ENCODE measurements at places on chromosomes 11 and 22. TPM values are rescaled to one million over a fixed set of nuclear protein-coding genes. Genes with fewer than 3 reads are reported as not detected.
A peak's percentile ranks its signal among the peaks of the same experiment; 100 is the strongest.

OMP gene
- not detected for polyA plus RNA-seq

- no peak for DNase-seq
- no peaks in the 10 kb centered on the region for H3K27me3 ChIP-seq
- H3K4me1 ChIP-seq: peaks cover 15% of the 10 kb centered on the region
- no peak overlapping the region for H3K4me3 ChIP-seq
- peaks cover 17% of the 10 kb centered on the region for H3K36me3 ChIP-seq
Observed at GRCh38 chr22:40547729-40548143, 88.8 kb downstream of the MRTFA start.

DNA sequence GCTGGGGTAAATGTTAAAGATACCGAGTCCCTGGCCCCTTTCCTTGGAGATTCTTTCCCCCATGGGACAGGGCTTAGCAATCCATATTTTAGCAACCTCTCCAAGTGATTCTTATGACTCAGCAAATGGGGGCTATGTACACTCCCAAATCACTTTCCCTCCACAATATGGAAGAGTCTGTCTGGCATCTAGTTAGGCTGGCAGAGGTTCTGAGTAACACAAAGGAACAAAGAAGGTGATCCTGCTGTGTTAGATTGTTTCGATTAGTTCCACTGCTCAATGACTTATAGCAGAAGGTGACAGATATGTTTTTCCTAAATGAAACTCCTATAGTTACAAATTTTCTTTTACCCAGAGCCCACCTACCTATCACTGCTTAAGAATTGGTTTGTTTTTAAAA, 154.0 kb upstream of the SYT13 start:
- H3K27ac ChIP-seq: no peak overlapping the region
- no peak for DNase-seq
- no peak overlapping the region for H3K4me3 ChIP-seq
- H3K27me3 ChIP-seq: peaks cover 6% of the 10 kb centered on the region

- H3K4me1 ChIP-seq: peaks cover 6% of the 10 kb centered on the region
- H3K27ac ChIP-seq: no peak overlapping the region
- no peak for DNase-seq
- H3K36me3 ChIP-seq: no peaks in the 10 kb centered on the region
Observed at GRCh38 chr22:50001388-50002231, 11.0 kb downstream of the IL17REL start.

DNA sequence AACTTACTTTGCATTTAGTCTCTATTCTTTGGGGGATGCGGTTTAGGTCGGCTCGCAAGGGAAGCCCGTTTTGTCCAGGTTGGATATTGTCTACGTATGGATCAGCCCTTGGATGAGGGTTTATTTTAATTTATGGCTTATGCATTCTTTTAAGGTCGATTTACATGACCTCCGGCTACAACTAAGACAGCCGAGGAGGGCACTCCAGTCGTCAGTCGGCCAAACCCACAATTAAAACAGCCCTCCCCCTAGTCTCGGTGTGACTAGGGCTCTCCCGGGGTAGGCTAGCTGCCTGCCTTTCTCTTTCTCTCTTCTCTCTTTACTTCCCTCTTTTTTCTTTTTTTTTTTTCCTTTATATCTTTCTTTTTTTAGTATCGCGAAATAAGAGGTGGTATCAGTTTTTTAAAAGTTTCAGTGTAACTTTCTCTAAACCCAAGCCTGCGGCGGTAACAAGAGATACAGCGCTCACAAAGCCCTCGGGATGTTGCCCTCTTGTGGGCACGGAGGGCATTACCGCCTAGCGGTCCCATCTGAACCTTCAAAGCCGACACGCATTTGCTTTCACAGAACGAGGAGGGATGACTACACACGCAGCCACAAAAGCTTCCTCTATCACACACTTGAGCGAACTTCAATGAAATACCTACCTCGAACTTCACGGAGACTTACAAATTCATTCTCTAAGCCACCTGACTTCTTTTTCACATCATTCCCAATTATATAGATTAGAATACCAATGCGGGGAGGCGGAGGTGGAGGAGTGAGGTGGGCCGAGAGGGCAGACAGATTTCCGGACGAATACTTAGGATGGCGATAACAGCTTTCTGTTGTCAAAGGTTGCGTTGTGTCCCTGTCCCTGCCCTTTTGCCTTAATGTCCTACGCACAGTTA, 132.3 kb upstream of the C11orf58 start:
- H3K4me1 ChIP-seq: peaks cover 34% of the 10 kb centered on the region
- H3K27ac ChIP-seq: no peak overlapping the region
- peak; percentile 64 for DNase-seq
- H3K4me3 ChIP-seq: peak overlapping the region; percentile 81
- peaks cover 35% of the 10 kb centered on the region for H3K27me3 ChIP-seq

- H3K27ac ChIP-seq: no peak overlapping the region
- H3K27me3 ChIP-seq: no peaks in the 10 kb centered on the region
- H3K36me3 ChIP-seq: no peaks in the 10 kb centered on the region
Observed at GRCh38 chr11:69950120-69950519, 128.0 kb upstream of the ANO1 start.
